ENCODE measurements at places on chromosomes 16 and 17. TPM values are rescaled to one million over a fixed set of nuclear protein-coding genes. Genes with fewer than 3 reads are reported as not detected.

DNA sequence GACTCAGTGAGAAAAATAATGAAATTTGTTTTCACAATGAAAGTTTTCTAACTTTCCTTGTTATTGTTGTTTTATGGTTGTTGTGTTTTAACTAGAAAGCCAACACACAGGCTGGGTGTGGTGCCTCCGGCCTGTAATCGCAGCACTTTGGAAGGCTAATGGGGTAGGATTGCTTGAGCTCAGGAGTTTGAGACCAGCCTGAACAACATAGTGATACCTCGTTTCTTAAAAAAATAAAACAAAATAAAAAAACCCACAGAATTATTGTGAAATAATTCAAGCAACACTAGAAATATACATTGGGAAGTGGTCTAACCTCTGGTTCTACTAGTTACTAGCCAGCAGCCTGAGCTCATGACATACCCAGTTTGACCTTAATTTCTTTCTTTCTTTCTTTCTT is 630 bp downstream of the MILR1 start:
- DNase-seq: no peak

- DNase-seq: no peak
Observed at GRCh38 chr16:77599793-77600415, 122.4 kb upstream of the NUDT7 start.

GRCh38 chr17:27491713-27492190 is 35.5 kb downstream of the KSR1 start:
- DNase-seq: no peak

Gene ADGRG1
- total RNA-seq: 111 TPM

Gene KRT9
- total RNA-seq: not detected

GRCh38 chr17:72150632-72151460 is 30.0 kb downstream of the SOX9 start:
- DNase-seq: no peak

DNA sequence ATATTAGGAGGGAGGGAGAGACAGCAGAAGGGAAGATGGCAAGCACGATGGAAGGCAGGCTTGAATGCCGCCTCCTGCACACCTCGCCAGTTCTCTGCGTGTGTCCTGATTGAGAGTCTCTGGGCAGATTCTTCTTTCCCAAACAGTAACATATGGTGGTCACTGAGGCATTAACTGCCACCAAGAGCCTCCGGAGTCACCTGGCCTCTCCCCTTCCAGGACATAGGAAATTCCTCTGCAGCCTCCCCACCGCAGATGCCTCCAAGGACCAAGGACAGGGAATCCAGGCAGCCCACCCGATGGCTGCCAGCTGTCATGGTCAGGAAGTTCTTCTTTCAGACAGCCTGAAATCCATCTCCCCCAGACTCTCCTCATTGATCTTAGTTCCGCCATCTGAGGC is 149.3 kb downstream of the ENGASE start:
- no peak for DNase-seq

Gene TTLL6
- total RNA-seq: 4.9 TPM

- peak; percentile 99 for DNase-seq
Observed at GRCh38 chr17:7035591-7036368, at the start of gene SLC16A13. Gene SLC16A13 (plus strand): TSS chr17:7036015. CDS start chr17:7036383, 368 bp downstream.

Gene CTRB1
- total RNA-seq: 2.4 TPM

Gene MYH3
- 1.0 TPM for total RNA-seq

DNA sequence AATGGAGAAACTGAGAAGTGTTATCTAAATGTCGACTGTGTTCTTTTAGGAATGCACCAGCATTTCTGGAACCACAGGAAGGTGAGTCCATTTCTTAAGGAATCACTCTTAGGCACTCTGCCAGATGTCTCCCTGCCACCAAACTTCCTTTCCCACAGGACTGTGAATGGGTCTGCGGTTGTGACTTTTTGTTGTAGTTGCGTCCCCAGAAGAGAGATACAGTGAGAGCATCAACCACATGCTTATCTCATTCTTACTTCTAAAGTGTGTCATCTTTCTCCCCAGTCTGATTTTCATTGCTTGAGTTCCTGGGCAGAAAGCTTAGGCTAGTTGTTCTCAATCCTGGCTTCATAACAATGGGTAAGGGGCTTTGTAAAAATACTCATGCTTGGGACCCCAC is 13.4 kb downstream of the ITPRIPL2 start:
- no peak for DNase-seq

DNA sequence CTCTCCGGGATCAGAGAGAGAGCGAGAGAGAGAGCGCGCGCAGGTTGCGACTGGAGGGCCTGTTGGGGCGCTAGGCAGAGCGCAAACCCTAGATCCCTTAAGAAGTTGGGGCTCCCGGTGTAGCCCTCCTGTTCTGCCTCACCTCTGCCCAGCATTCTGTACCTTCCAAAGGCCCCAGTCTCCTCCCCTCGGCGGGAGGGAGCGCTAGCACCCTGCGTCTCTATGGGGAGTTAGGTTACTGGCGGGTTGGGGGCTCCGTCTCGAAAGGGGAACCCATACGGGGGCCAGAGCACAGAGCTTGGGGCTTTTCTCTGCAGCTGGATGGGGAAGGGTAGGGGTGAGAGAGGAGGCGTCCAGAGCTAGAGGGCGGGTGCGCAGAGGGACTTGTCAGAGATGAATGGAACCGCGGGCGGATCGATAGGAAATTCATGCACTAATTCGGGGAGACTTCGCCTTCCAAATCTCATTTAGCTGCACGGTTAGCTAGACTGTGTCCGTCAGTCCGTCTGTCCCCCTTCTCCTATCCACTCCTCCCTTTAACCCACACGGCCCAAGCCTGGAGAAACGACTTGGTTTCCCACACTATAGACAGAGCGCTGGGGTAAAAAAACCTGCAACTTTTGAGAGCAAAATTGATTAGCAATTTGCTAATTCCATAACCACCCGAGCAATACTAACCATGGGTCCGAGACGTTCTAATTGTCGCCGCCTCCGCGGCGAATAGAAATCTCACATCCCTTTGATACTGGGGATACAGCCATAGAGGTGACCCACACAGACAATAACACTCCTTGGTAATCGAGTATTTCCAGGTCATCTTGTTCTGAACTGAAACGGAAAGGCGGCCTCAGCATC is 693 bp upstream of the HOXB4 start:
- DNase-seq: no peak

DNA sequence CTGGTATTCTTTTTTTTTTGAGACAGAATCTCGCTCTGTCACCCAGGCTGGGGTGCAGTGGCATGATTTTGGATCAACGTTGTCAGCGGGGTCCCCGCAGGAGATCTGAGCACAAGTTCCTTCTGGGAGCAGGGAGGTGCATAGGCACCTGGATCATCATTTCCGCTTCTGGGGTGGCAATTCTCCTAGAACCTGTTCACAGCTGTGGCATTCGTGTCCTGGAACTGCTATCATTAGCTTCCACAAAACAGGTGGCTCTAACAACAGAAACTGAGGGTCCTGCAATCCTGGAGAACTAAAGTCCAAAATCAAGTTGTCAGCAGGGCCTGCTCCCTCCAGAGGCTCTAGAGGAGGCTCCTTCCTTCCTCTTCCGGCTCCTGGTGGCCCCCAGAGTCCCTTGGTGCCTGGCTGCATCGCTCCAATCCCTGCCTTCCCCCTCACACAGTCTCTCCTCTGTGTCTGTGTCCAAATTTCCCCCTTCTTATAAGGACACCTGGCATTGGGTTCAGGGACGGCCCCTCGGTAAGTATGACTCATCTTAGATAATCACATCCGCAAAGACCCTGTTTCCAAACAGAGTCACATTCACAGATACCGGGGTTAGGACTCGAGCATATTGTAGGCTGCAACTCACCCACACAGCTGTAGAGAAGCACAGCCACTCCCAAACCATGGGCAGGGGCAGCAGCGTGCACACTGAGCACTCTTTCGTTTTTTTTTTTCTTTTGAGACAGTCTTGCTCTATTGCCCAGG is 43.5 kb upstream of the KLHDC4 start:
- DNase-seq: no peak

Gene RASL10B
- not detected for total RNA-seq

- DNase-seq: peak; percentile 56
Observed at GRCh38 chr16:74601126-74601871, 5.6 kb downstream of the GLG1 start.

GRCh38 chr17:80761110-80761871 is 216.7 kb downstream of the RPTOR start:
- DNase-seq: no peak

GRCh38 chr17:79664930-79665737 is 54.3 kb upstream of the RBFOX3 start:
- DNase-seq: peak; percentile 78

Gene CSNK1D
- total RNA-seq: 166 TPM

Gene PRAC2
- total RNA-seq: 11.7 TPM

Gene SPATA32
- not detected for total RNA-seq

Gene AHSP
- total RNA-seq: not detected

Gene TMEM238L
- total RNA-seq: 95.0 TPM

DNA sequence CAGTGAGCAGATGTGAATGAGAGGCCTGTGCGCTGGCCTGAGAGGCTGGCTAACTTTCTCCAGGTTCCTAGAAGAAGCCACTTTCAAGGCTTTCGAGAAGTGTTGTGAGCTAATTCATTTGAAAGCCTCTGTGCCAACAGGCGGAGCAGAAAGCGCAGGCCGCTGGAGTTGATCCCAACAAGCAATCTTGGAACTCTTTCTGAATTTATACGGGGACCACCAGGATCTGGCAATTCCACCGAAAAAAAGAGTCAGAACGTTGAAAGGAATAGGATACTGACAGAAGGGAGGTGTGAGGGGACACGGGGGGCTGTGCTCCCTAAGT is 71.3 kb upstream of the METRNL start:
- DNase-seq: no peak

- DNase-seq: no peak
Observed at GRCh38 chr17:47721725-47722124, 11.3 kb upstream of the TBX21 start.

Gene FOXL1
- total RNA-seq: 4.2 TPM

DNA sequence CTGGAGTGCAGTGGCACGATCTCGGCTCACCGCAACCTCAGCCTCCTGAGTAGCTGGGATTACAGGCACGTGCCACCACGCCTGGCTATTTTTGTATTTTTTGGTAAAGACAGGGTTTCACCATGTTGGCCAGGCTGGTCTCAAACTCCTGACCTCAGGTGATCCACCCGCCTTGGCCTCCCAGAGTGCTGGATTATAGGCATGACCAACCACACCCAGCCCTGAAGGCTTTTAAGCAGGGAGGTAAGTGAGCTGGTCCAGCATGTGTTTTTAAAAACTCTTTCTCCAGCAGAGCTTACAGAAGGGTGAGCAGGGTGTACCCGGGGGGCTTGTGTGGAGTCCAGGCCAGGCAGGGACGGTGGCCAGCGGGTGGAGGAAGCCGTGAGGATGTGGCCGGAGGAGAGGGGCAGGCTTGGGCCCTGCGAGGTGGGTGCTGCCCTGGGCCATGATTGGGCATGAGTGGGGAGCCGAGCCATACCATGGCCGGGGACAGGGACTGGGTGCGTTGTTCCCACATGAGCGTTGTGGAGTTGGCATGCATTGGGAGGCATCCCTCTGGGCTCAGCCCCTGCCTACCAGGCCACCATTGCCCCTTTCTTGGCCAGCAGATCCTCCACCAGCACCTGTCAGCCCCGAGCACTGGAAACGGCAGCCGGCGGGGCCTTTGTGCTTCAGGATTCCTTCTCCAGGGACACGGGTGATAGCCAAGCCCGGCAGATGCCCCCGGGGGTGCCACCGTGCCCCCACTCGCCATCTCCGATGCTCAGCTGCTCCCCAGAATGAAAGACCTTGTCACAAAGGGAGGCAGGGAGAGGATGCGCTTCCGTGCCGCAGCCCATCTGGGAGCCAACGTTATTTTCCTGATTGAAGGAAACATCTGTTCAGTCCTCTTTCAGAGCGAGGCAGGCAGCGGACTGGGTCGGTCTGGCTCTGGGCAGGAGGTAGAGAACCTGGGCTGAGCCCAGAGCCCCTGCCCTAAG is 64.5 kb downstream of the RAI1 start:
- DNase-seq: no peak

GRCh38 chr17:15154618-15155017 is 110.5 kb downstream of the PMP22 start:
- no peak for DNase-seq

Gene CDRT15
- total RNA-seq: not detected

GRCh38 chr16:23020084-23020483 is 129.2 kb downstream of the USP31 start:
- no peak for DNase-seq

Gene GAA
- total RNA-seq: 51.2 TPM

Gene SNX20
- total RNA-seq: 0.52 TPM

DNA sequence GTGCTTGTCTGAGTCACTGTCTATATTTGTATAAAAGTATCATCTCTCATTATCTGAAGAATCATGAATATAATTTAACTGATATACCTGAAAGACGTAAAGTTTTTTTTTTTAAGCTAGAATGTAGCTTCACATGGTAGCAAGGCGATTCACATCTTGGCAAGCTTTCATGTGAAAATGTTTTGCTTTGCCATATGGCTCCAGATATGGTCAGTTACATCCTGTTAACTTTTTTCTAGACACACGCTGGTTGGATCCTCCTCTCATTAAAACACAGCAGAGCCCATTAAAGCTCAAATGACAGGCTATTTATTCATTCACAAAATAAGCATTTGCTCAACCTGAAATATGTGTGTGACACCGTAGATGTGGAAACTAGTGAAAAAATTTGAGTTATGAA is 412.8 kb downstream of the KIF2B start:
- no peak for DNase-seq

Gene TP53TG3D
- total RNA-seq: not detected

DNA sequence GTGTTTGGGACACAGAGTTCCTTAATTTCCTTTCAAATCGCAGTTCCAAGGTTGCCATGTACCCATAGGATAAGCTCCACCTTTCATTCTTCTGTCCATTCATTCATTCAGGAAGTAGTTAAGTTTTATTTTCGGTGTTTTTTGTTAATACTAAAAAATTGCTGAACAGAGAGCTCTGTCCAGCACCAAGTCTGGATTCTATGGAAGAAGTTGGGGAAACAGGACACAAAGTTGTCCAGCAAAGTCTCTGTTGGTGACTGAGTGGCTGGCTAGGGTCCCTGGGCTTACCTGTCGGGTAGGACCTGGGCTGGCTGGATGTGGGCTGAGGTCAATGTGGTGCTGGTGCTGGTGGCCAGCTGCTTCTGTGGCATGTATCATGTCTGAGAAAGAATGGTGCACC is 17.6 kb upstream of the CCL2 start:
- DNase-seq: no peak

Gene CORO1A
- total RNA-seq: 7.6 TPM

GRCh38 chr16:81273223-81273950 is 34.9 kb downstream of the BCO1 start:
- DNase-seq: no peak

DNA sequence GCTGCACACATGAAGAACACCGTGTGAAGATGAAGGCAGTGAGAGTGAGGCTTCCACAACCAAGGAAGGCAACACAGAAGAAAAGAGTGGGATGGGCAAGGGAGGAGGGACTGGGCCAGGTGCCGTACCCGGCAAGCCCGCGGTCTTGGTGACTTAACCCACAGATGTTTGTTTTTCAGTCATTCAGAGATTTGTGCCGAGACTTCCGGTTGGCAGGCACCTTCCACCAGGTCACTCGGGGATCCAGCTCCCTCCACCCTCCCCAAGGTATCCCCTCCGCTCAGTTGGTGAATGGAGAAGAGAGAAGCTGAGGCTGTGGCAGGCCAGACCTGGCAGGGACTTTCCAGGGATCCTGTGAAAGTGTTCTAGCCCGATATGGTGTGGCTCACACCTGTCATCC is 4.9 kb upstream of the KREMEN2 start:
- peak; percentile 19 for DNase-seq
